ENCODE measurements at places on chromosomes 13 and 19. TPM values are rescaled to one million over a fixed set of nuclear protein-coding genes. Genes with fewer than 3 reads are reported as not detected.

Gene NHLRC3
- polyA plus RNA-seq = 66.9 TPM

Gene ZNF345
- polyA plus RNA-seq = 22.8 TPM

Gene VSTM2B
- not detected for polyA plus RNA-seq

Gene MATK
- polyA plus RNA-seq = 1.1 TPM

Gene CCNA1
- 2.6 TPM for polyA plus RNA-seq

Gene PCDH9
- polyA plus RNA-seq = 2.4 TPM

All from right lung (tissue), 10 donors.